Pancreas (tissue), 10 donors: ENCODE measurements at places on chromosomes 11 and 22.

- DNase-seq, result no peak
Observed at GRCh38 chr11:110098645-110099044, 5.5 kb downstream of the ZC3H12C start.

- no peak for DNase-seq
Observed at GRCh38 chr22:20982563-20982882, 426 bp downstream of the LZTR1 start.

DNA sequence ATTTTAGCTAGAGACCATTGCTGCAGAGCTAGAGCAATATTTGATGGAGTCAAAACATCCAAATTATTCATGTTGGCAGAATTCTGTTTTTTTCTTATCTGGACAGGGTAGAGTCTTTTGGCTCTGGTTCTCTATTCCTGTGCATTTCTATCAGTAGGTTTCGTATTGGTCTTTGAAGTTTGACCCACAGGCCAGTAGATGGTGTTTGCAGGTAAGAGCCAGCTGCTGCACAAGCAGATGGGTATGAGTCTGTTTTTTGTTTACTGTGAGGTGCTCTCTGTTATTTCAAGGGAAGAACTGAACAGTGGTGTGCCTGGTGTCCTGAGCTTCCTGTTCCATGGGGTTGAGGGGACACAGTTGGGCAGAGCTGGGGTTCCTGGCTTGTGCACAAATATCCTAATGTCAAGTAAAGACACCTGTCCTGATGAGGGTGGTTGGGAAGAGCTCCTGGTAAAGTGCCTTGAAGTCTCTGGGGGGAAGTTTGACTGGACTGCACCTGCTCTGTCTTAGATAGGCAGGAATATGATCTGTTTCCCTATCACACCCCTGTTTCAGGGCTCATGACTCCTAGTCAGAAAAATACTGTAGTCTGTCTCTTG, 34.0 kb upstream of the SLC22A25 start:
- DNase-seq, result no peak

GRCh38 chr11:66418986-66419308, 1.9 kb upstream of the NPAS4 start:
- DNase-seq, result no peak

- no peak for DNase-seq
Observed at GRCh38 chr22:43923191-43923590, 414 bp upstream of the PNPLA3 start.

DNA sequence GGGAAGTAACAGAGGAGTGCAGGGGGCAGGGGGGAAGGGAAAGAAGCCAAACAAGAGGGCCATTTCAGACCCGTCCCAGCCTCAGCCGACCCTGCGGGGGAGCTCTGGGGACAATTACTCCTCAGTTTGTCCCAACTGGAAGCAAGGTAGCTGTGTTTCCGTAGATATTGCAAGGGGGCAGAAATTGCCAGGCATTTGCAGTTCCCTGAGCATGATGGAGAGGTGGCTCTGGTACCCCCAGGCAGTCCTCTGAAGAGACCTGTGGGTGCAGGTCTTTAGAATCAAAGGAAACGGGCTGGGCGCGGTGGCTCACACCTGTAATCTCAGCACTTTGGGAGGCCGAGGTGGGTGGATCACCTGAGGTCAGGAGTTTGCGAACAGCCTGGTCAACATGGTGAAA, 13.8 kb upstream of the JAM3 start:
- DNase-seq, result peak; percentile 3

- peak; percentile 30 for DNase-seq
Observed at GRCh38 chr11:1747753-1748635, 2.4 kb downstream of the IFITM10 start.

DNA sequence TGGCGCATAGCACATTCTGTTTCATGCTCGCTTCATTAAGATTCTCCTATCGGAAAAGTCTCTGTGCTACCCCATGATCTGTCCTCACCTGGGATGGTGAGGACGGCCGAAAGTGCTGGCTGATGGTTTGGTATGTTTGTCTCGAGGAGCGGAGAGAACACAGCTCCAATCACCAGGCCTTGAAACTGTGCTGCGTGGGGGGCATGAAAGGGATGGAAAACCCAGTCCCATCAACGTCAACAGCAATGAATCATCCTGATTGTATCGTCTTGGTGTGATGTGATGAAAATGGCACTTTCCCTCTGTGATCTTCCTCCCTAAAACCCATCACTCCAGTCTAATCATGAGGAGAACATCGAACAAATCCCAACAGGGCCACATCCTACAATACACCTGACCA, 8.4 kb downstream of the FXYD6 start:
- no peak for DNase-seq

- no peak for DNase-seq
Observed at GRCh38 chr11:73257342-73258103, 14.6 kb upstream of the P2RY6 start.

DNA sequence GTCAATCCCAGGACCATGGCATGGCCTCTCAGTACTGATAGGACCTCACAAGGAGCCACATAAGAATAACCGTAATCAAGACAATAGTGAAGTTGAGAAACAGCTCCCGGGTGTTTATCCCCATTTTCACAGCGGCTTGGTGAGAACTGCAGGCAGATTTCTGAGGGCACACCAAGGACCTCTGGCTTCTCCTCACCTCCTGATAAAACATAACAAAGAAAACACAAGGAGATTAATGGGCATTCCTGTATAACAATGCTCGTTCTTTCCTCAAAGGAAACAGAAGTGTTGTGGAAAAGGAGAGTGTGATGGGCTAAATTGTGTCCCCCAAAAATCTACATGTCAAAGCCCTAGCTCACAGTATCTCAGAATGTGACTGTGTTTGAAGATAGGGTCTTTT, 4.0 kb downstream of the SLN start:
- no peak for DNase-seq

DNA sequence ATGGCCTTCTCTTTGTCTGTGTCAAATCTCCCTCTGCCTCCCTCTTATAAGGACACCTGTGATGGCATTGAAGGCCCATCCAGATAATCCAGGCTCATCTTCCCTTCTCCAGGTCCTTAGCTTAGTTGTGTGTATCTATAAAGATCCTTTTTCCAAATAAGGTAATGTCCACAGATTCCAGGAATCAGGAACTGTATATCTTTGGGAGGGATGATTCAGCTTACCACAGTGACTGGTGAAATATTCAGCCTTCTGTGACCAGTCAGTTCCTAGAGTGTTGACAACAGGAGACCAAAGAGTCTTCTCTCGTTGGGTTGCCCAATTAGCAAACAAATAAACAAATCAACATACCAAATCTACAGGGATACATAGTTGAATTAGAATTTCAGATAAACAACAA, 175.8 kb downstream of the MPPED1 start:
- DNase-seq, result no peak
